ENCODE measurements at places on chromosomes 2 and 18. TPM values are rescaled to one million over a fixed set of nuclear protein-coding genes. Genes with fewer than 3 reads are reported as not detected.

The ASPRV1 gene
- 4.7 TPM for polyA plus RNA-seq

DNA sequence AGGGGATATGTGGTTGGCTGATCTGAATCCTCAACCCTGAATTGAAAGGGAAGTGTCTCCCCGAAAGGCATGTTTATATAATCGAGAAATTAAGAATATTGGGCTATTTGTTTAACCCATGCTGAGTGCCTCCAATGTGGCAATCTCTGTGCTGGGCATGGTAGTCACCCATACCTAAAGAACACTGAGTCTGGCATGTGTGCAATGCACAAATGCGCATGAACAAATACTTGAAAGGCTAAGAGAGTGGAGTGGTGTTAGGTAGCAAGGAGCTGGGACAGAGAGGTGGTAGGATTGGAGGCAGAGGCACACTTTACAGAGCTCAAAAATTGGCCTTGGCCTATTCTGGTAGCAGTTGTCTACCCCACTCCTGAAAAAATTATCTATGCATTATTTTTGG, 645.1 kb upstream of the FAM98A start:
- no peak for DNase-seq

DNA sequence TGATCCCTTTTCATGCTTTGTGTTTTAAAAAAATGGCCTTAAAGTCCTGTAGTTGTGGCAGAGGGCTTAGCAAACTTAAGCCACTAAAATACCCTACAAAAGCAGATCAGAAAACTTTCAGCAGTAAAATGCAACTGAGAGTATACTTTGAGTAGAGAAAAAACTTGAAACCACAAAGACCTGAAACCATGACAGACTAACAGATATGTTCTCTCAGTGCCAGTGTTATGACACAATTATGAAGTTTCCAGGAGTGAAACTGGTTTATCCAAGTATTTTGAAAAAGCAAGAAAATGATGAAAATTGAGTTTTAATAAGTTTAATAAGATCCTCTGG, 74.5 kb downstream of the SPRED2 start:
- no peak for DNase-seq

GRCh38 chr2:231900486-231900942, 25.7 kb downstream of the NPPC start:
- DNase-seq: peak; percentile 33

- DNase-seq: no peak
These were observed 651.3 kb downstream of the DCDC2C start for GRCh38 chr2:4354678-4355077.

All from left kidney (tissue), 8 donors.